ENCODE measurements at places on chromosomes 5 and 9.

DNA sequence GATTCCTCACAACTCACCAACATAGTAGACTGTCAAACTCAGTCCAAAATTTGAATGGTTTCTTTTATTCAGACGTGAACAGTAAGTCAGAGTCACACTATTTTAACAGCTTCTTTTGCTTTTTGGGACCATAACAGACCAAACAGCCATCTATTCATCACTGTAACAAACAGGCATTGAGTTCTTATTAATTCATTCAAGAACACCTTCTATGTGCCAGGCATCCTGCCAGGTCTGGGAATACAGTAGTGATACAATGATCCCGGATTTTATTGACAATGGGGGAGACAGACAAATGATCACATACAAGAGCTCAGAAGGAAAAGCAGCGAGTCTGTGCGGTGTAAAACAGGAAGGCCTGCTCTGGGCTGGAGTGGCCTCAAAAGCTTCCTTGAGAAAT, 153.3 kb upstream of the ERCC6L2 start:
- DNase-seq: no peak

DNA sequence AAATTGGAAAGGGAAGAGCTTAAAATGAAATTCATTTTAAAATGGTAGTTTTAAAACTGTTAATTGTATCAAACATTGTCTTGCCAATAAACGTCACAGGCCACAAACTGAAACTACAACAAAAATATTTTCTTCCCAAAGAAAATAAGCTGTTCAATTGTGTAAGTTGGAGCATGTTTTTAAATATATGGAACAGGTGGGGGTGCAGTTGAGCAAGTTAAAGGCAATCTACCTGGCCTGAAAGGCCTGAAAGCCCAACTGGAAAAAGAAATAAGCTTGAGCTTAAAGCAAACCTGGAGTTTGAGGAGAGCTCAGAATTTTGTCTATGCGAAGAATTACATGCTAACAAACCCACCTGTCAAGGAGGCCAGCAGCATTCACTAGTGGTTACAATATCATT, 439.5 kb downstream of the ACTL7B start:
- DNase-seq: no peak

DNA sequence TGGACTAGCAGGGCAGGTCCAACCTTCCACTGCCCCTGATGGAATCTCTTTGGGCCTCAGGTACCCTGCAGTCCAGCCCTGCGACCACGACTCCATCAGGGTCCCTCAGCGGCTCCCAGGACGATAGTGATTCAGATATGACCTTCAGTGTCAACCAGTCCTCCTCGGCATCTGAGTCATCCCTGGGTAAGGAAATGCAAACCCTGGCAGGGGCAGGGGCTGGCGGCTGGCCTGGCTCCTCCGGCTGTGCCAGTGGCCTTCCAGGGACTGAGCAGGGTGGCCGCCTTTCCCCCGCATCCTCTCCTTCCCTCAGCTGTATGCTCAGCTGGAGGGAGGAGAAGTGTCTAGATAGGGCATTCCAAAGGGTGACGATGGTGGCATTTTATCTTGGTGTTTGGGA, 45.0 kb downstream of the NEURL1B start:
- DNase-seq: no peak

GRCh38 chr9:75591972-75592371, 298.5 kb upstream of the PCSK5 start:
- DNase-seq: no peak

DNA sequence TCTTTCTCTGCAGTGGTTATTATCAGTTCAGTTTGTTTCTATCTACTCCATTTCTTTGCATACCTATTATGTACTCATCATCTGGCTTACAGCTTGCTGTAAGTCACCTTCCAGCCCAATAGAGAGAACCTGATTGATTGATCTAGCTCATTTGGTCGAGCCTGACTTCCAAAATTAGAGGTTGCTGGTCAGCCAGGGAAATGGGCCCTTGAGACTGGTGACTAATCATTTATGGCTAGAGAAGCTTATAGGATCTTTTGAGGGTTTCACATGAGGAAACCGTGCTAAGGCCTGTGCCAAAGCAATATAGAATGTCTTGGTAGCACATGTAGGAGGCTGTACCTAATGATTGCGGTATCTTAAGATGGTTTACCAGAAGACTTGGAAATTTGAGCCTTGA, 5.8 kb downstream of the SREK1 start:
- DNase-seq: no peak

DNA sequence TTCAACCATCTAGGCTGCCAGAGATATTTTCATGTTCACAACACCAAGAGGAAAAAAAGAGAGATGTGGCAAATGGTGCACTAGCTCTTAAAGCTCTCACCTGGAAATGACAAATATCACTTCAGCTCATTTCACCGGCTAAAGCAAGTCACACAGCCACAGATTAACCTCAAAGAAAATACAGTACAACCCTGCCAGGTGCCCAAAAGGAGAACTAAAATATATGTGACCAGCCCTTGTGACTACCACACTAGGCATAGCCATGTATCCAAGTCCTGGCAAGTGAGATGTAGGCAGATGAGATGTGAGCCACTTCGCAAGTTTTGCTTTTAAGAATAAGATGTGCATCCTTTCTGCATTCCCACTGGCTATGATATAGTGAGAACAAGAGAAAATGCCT, 41.4 kb downstream of the AGTPBP1 start:
- no peak for DNase-seq

DNA sequence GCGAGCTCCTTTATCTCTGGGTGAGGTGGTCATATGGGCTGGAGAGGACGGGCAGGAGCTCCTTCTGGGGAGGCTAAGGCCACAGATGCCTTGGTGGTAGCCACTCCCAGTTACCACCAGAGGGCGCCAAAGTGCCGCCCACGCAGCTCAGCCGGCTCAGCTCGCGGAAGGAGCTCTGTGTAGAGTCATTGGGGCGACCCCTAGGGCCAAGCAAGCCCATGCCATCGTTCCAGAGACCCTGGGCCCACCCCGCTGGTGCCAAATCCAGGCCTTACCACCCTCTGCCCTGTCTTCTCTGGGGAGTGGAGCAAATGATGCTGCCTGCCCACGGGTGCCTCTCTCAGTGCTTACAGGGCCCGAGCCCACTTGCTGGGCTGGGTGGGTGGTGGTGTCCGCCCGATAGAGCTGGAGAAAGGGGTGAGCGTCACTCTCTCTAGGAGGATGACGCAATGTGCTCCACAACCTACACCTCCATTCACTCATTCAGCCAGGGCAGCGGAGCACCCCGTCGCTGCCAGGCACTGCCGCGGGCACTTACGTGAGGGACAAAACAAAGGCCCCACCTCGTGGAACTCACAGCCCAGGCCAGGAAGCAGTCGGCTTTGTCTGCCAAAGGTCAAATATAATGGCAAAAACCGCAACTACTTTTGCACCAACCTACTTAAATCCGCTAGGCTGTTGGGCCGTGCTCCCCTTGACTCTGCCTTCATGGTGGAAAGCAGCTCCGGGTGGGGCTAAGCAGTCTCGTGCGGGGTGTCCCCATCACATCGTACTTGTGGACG, 13.8 kb downstream of the TSPAN17 start:
- peak; percentile 85 for DNase-seq

DNA sequence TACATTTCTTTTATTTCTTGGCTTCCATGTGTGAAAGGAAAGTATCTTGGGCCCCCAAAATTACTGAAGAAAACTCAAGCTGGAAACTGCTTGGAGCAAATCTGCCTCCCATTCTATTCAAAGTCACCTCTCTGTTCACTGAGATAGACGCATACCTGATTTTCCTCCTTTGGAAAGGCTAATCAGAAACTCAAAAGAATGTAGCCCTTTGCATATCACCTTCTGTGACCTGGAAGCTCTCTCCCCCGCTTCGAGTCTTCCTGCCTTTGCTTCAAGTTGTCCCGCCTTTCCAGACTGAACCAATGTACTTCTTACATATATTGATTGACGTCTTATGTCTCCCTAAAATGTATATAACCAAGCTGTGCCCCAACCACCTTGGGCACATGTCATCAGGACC, 5.0 kb upstream of the RXFP3 start:
- DNase-seq: no peak

GRCh38 chr5:121171834-121172233, 679.8 kb upstream of the FTMT start:
- DNase-seq: no peak

- no peak for DNase-seq
Measured at GRCh38 chr9:137268538-137269201, 8.9 kb upstream of the TOR4A start.

- no peak for DNase-seq
Measured at GRCh38 chr9:86604741-86605140, 250.5 kb upstream of the TUT7 start.

GRCh38 chr9:122158202-122158601, 1.4 kb downstream of the NDUFA8 start:
- peak; percentile 18 for DNase-seq

DNA sequence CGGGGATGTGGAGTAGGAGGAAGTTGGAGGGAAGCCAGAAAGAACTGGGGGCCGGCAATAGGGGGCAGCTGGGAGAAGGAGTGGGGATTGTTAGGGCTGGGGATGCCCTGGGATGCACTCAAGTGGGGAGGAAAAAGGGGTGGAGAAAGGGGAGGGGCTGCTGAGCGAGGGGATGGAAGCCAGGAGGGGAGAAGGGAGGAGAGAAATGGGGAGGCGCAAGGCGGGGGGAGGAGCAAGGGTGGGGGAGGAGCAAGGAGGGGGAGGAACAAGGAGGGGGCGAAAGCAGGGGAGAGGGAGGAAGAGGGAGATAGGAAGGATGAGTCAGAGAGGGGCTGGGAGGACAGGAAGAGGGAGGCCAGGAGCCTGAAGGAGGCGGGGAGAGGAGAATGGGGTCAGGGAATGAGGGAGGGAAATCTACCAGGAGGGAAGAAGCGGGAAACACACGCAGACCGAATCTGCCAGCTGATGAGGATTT, 1.6 kb downstream of the IRX4 start:
- DNase-seq: no peak

- DNase-seq: no peak
Measured at GRCh38 chr5:372556-372995, 51.1 kb downstream of the AHRR start.

- no peak for DNase-seq
Measured at GRCh38 chr9:135971892-135972291, 10.7 kb upstream of the UBAC1 start.

- no peak for DNase-seq
Measured at GRCh38 chr9:12934545-12935272, 159.9 kb downstream of the LURAP1L start.

DNA sequence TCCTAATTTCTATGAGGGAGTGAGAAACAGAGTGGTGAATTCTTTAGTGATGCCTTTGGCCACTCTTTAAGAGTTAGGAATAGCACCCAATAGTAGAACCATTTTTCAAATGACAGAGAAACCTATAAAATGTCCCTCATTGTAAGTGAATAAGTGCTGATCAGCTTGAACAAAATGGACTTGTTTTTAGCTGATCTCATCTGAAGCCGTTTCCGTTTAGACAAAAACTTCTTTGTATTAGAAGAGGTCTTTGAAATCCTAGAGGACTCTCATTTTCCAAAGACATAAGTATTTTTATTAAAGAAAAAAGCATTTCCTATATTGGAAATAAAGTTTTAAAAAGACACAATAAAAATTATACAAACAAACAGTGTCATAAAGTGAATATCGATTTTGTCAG, 273.9 kb downstream of the ARHGEF28 start:
- no peak for DNase-seq

GRCh38 chr9:85941622-85941940, 635 bp downstream of the NAA35 start:
- DNase-seq: no peak

DNA sequence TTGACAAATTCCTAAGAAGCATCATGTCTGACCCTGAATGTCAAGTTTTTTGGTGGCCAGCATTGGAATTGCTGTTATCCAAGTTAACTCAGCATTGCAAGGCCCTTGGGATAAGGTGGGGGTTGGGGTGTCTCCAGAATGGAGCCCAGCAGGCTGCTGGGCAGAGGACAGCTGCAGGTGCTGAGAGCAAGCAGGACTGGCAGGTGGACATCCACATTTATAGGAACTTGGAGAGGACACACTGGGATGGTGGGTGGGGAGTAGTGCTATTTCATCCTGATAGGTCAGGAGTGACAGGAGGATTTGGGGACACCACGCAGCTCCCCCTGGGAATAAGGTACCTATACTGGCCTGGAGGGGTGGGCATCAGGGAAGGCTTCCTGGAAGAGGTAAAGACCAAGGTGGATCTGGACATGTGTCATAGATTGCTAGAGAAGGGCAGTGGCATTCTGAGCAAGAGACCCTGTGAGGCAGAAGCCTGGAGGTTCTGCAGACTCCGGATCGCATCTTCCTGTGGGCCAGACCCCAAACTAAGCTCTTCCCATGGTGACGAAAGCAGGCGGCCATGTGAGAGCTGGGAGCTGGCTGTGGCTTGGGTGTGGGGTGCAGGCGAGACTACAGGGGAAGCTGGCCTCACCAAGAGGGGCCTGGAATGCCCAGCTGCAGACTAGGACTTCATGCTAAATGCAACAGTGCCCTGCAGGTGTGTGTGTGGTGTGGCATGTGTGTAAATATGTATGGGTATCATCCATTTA, 148.1 kb downstream of the RGS3 start:
- no peak for DNase-seq

GRCh38 chr9:138080979-138081378, 203.4 kb downstream of the CACNA1B start:
- DNase-seq: no peak

DNA sequence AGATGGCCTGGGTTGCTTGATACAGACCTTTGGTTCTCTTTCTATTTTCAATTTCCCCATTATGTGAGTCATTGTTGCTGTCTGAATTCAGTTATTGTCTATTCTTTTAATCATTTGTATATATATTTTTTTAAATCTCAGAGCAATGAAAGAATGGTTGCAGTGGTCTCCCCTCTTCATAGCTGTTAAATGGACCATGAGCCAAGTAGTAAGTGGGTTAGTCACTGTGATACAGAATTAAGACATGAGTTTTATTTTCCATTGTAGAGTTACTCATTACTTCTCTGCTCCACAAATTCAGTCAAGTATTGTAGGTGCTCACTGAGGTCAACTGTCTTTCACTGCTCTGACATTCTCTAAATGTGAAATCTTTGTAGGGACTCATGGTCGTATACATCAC, 174.6 kb upstream of the GRAMD2B start:
- DNase-seq: no peak

DNA sequence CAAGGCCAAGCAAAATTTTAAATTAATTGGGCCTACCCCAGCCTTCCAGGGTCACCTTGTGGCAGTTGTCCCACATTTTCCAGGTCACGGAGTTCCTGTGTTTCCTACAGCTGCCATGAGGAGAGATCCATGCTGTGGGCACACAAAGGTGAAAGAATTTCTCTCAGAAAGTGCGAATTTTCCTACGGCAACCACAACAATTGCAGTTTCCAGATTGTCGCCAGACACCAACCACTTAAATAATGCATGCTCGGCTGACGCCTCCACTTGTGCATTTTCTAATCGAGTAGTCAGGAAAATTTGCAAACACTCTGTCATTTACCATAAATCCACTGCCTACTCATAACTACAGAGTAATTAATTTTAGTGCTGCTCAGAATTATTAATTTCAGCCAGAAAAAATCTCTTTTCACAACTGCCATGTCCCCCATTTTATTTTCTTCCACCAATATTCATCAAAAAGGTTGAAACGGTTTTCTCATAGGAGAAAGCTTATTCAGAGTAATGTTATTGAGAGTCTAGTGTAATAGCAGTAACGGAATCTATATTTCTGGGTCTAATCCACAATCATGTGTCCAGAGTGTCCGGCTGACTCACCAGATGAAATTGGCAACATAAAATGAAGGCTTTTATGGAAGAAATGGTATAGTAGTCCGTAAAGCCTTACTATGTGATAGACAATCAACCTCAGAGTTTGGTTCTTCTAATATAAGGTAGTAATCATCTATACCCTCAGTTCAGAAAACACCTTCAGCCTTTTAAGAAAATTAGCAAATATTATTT, 389.8 kb downstream of the NR2F1-AS1 start:
- no peak for DNase-seq
